Psoas muscle (tissue), 8 donors: ENCODE measurements at places on chromosomes 3 and 15.

GRCh38 chr3:182904164-182904563 lies 76.2 kb downstream of the DCUN1D1 start:
- no peak for DNase-seq

DNA sequence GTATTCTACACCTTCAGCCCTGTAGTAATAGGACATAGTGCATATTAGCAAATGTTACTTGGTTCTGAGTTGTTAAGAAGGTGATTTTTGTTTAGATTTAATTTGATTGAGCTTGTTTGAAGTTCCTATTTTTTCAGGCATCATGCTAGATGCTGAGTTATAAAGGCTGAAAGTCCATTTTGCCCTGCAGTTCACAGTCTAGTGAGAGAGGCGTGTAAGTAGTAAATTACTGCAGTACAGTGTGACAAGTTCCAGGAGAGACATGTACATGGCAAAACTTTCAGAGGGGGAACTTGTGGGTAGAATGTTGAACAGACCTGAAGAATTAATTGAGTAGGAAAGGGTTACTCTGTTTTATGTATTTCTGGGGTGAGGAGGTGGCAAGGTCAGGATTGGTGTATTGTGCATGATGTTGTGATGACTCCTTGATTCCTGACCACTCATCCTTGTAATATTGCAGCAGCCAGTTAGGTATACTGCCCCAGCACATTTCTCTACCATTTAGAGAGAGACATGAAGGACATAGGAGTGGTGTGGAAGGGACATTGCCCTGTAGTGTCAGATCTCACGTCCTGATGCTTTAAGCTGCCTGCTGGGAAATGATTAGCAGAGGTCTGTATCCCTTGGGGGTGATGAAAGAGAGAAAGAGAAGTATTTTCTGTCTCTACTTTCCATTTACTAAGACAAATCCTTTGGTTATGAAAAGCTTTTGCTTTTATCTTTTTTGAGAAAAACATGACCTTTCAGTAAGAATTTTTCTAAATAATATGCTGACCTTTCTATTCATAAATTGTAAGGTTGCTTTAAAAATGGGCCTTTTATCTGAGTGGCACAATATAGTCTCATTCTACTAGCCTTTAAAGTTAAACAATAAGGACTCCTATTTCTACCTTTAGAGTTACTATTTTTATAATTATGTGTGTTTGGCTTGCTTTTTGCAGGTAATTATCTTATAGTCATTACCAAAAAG lies 16.9 kb downstream of the SACM1L start:
- DNase-seq, result no peak

DNA sequence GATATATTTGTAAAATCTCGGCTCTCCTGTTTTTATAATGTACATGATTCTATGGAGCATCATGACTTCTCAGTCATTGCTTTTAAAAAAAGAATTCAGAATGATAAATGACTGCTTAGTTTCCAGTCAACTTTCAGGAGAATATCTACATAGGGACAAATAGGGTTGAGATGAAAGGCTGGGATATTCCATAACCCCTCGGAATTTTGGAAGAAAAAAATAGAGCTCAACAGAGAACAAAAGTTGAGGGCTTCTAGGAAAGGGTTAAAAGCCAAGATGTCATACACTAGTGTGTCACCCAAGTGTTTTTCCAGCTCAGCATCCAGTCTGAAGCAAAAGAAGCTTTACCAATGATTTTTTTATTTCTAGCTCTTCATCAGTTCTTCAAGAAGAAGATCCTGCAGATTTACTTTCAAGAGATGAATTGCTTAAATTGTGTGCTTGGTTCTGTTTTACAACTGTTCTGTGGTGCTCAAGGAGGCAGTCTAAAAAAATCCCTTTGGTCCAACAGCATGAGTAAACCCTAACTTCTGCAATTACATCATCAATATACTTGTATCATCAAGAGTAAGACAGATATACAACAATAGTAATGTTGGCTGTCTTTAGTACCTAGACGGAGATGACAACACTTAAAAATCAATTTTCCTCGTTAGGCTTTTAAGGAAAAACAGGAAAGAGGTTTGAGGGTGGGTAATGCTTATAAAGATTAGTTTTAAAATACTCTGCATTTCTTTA lies 979 bp downstream of the UNC13C start:
- no peak for DNase-seq

- DNase-seq, result no peak
Observed at GRCh38 chr3:99710094-99710493, 71.7 kb downstream of the COL8A1 start.

- no peak for DNase-seq
Observed at GRCh38 chr15:69636169-69636915, 183.7 kb downstream of the RPLP1 start.
